ENCODE measurements at places on chromosomes 4 and X.
A peak's percentile ranks its signal among the peaks of the same experiment; 100 is the strongest.

DNA sequence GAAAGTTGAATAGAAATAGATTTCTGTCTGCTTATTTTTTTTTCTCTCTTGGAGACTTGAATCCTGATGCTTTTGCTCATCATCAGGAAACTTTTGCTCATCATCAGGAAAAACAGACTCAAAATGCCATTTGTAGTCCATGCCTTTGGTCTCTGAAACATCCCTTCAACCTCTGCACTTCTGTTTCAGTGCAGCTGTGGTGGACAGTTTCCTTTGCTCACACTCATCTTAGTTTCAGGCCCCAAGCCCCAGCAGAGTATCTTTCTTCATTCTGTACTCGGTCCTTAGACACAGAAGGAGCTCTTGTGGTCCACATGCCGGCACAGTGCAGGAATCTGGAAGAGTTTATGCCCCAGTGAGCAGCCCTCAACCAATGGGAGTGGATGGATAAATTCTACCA, 337.9 kb downstream of the PPP3CA start:
- DNase-seq, result no peak

- peak; percentile 69 for DNase-seq
These were observed at the start of gene MORF4L2 for GRCh38 chrX:103686199-103687072. MORF4L2 (minus strand) TSS chrX:103686699; CDS start chrX:103677027, 9,672 bp downstream.

- no peak for DNase-seq
These were observed 601 bp downstream of the SMARCAD1 start for GRCh38 chr4:94208266-94208665.

- DNase-seq, result no peak
These were observed 97.8 kb downstream of the ZNF827 start for GRCh38 chr4:145840801-145841200.

- DNase-seq, result no peak
These were observed 5.2 kb downstream of the NLGN4X start for GRCh38 chrX:6223516-6223915.

DNA sequence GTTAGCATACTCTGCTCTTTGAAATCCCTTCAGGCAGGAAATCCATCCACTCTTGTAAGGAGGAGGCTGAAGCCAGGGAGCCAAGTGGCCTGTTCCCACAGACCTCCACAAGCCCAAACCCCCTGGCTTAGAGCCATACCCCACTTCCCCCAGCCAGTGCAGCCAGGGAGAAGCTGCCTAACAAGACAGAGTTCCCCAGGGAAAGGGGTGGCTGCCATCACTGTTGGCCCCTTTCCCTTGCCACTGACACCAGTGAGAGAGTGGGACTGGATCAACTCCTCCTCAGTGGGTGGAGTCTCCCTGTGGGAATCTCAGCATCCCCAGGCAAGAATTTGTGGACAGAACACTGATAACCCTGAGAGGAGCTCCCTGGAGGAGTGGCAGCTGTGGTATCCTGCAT, 389.4 kb downstream of the PABPC4L start:
- no peak for DNase-seq

- no peak for DNase-seq
These were observed 1.7 kb upstream of the AFP start for GRCh38 chr4:73434311-73434710.

DNA sequence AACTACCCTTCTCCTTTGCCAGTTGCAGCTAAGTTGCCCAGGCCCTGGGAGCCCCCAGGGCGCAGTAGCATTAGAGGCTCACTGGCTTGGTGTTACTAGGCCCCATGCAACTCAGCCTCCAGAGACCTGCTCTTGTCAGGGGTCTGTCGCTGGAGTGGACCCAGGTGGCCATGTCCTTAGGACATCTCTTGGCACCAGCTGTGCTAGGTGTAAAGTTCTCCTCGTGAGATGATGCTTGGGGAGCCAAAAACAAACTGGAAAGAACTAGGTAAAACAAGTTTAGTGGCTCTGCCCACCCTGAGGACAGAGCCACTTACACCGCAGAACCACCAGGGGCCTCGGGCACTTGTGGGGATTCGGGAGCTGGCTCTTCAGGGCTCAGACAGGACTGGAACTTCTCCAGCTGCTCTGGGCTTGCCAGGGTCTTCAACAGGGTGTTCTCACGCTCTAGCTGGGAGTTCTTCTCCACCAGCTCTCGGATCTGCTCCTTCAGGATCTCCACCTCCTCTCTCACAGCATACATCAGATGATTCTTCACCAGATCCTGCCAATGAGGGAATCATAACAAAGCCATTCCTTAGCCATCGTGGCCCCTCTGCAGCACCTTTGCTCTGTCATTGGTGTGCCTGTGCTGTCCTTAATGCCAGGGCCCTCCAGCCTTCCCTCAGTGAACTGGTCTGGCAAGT, 61.2 kb downstream of the TSC22D3 start:
- no peak for DNase-seq

DNA sequence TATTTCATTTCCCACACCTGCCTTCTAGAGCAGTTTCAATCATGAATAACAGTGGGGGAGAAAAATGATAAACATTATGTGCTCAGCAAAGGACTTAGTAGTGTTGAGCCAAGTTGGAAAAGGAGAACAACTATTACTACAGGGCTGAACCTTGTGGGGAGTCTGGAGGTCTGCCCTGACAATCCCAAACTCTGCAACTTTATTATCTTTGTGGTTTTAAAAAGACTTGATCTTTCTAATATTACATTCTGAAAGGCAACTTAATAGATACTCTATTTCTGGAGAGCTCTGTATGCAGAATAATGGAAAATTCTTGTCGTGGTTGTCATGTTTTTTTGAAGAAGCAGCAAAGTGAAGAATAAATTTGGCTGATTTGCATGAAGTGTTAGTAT, 116.1 kb downstream of the SPCS3 start:
- DNase-seq, result no peak

- DNase-seq, result no peak
These were observed 3.3 kb upstream of the MYOZ2 start for GRCh38 chr4:119132306-119132705.

- DNase-seq, result no peak
These were observed 101.2 kb upstream of the PGRMC2 start for GRCh38 chr4:128388796-128389195.

- no peak for DNase-seq
These were observed 91.7 kb downstream of the FRMPD4 start for GRCh38 chrX:12229986-12230385.

DNA sequence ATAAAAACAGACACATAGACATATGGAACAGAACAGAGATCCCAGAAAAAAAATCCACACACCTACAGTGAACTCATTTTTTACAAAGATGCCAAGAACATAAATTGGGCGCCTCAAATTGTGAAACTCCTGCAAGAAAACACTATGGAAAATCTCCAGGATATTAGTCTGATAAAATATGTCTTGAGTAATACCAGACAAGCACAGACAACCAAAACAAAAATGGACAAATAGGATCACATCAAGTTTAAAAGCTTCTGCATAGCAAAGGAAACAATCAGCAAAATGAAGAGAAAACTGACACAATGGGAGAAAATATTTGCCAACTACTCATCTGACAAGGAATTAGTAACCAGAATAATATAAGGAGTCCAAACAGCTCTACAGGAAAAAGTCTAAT, 337.3 kb upstream of the DIPK2B start:
- no peak for DNase-seq

DNA sequence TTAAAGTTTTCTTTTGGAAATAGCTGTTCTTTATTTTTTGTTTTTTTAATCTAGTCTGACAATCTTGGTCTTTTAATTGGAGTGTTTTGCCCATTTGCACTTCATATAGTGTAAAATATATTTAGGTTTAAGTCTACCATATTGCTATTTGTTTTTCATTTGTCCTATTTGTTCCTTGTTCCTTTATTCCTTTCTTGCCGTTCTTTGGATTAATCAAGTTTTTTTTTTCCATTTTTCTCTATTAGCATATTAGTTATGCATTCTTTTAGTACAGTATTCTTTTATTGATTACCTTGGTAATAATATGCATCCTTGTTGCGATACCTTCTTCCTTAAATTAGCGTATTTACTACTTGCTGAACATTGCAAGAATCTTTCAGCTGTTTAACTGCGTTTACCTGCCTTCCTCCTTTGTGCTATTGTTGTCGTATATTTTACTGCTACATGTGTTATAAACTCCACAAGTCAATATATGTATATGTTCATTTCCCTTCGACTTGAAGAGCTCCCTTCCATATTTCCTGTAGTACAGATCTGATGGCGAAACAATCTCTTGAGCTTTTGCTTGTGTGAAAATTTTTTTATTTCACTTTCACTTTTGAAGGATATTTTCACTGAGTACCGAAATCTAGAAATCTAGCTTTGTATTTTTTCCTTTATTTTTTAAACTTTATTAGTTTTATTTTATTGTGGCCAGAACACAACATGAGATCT, 23.9 kb upstream of the RNF212 start:
- no peak for DNase-seq

DNA sequence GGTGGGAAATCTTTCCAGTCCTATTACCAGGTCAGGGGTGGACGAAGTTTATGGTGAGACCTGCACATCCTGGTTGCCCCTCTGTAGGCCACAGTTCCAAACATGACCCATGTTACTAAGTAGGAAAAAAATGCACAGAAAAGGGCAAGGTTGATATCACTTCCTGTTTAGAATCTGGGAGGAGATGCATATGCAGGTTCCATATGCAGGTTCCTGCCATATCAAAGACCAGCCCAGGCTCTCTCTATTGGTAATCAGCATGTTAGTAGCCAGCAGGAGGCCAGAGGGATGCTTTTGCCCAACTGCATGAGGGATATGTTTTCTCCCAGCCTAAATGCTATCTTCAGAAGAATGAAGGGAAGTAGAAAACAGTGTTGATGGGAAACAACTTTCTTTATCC, 657.2 kb downstream of the ANKRD50 start:
- DNase-seq, result no peak

DNA sequence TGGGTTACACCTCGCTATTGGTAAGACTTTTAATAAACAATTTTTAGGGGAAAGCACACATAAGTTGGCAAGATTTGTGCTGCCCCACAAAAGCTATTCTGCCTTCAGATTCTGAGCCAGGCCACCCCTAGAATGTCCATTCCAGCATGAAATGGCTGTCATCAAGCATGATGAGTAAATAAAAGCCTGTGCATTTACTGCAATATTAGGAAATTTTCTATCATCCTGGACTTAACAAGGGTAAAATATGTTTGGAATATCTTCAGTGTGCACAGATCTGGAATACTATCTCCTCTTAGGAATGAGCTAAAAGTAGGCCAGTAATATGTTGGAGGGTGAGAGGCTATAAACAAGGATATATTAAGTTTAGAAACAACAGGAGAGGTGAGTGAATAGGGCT, 510.9 kb downstream of the ANKRD50 start:
- DNase-seq, result no peak

DNA sequence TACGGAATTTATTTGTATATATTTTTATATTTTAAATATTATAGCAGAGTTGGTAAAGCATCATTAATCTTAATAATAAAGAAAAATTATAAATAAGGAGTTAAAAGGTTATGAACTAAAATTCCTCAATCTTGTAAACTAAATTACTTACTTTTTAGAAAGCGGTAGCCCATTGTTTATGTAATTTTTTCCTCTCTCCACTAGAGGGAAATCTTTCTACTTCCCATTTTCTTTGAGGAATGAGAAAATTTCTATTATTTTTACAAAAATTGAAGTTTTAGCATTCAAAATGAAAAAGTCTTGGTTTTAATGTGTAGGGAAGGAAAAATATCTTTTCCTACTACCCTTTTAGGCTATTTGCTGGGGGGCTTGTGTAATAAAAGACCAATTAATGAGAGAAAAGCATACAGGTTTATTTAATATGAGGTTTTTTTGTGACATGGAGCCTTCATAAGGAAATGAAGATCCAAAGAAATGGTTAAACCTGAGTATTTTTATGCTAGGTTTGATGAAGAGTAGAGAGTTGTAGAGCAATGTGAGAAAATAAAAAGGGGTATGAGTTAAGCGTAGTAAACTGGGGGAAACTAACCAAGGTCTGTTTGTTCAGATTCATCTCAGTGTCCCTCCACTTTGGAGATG, 68.7 kb upstream of the ADAD1 start:
- DNase-seq, result no peak

DNA sequence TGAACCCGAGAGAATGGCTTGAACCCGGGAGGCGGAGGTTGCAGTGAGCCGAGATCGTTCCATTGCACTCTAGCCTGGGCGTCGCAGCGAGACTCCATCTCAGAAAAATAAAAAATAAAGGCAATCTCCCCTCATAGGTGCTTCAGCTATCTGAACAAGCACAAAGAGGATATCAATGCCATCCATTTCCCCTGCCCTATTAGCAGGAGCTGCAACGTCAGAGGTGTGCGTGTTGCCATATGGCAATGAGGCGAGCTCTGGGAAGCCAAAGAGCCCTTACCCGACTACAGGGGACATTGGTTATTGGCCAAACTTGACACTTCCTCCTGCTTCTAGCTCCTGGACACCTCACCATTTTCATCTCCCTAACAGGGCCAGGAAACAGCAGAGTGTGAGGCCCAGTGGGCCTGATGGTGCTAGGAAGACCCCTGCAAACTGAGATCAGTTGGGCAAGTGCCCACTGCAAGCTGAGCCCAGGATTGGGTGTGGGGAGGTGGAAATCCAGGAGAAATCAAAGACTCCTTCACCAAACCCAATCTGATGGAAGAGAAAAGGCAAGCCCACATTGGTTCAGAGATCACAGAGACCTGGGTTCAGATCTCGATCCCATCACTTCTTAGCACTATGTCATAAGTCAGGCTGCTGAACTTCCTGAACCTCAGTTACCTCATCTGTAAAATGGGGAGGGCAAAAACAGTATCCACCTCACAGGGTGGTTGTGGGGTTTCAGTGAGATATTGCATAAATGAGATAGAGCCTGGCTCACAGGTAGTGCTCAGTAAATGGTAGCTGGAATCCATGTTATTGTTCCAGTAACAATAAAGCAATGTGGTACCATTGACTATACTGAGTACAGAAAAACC, 21.2 kb downstream of the SLC25A5 start:
- no peak for DNase-seq

GRCh38 chrX:109463784-109464183, 18.1 kb downstream of the GUCY2F start:
- DNase-seq, result no peak

DNA sequence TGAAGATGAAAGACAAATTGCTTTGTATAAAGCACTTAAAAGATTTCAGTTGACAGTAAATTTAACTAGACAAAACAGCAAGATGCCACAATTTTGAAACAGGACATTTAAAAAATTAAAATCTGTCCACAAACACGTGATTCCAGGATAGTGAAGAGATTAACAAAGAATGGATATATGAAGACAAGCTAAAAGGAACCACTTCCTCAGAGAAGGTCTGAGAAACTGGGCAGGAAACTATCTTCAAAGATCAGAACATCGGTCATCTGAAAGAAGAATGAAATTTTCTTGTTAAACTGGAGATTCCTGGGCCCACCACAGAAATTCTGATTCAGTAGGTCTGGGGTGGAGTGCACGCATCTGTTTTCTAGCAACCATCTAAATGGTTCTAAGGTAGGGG, 1.4 kb downstream of the RWDD4 start:
- DNase-seq, result no peak

DNA sequence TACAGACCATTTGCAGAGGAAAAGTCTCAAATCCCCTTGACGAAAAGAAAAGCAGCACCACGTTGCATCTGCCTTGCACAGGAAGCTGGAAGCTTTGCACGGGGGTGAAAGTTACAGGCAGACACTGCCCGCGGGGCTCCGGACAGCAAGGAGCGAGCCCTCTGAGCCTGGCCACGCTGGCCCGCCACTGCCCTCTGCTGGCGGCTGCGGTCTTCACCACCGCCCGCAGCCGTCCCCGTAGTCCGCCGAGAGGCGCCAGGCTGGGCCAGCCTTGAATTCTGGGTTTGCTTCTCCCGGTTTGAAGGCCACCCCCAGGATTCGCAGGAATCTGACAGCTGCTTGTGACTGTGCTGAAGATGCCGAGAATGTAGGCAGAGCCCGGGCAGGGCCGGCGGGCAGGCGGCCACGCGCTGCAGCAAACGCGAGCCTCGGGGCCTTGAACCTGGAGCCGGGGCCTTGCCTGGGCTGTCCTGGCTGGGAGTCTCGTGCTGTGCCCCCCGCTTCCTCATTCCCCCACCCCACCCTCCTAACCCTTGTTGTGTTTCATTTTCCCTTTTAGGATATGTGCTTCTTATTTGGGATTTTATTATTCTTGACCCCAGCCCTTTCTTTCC, 49.2 kb downstream of the ENPP6 start:
- DNase-seq, result peak; percentile 55
